ENCODE measurements at places on chromosomes 4 and X.
A peak's percentile ranks its signal among the peaks of the same experiment; 100 is the strongest.

DNA sequence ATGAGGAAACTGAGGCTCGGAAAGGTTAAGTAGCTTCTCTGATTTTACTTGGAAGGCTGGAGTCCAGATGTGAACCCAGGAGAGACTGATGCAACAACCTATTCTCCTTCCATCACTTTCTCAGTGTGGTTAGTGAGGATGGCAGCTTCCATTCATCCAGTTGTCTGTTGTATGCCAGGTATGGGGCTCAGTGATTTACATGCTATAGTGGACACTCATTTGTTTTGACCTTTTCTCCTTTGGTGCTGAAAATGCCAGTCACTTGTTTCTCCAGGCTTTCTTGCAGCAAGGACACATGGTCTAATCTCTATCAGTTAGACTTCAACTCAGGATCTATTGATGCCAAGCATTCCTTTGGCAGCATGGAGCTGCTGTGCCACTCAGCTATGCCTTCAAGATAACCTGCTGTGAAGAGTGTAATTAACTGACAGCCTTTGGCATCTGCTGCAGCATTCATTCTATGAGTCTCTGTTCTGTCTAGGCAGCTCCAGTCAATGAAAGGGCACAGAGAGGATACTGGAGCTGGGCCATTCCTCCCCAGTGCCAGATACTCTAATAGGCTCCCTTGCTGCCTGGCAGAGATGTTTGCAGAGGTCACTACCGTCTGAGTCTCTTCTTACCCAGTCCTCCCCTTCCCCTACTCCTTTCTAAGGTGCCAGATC is 11.0 kb upstream of the CWH43 start:
- no peak for DNase-seq

- DNase-seq = no peak
Measured at GRCh38 chr4:132709056-132709455, 440.0 kb upstream of the PCDH10 start.

DNA sequence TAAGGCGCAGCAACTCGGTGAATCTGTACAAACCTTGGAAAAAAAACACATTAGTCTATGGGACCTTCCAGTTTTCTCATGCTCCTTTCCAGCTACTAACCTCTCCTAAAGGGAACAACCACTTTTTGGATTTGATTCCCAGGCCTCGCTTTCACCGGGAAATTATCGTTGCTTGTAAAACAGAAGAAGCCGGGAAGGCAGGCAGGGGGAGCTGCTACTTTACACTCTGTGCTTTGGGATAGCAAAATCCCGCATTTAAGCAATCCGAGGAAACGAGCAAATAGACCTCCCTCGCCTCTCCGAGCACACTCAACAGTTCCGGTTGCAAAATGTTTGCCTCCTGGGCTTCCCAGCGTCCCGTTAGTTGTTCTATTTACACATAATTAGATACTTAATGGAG is 1.2 kb downstream of the CD38 start:
- DNase-seq = peak; percentile 27

DNA sequence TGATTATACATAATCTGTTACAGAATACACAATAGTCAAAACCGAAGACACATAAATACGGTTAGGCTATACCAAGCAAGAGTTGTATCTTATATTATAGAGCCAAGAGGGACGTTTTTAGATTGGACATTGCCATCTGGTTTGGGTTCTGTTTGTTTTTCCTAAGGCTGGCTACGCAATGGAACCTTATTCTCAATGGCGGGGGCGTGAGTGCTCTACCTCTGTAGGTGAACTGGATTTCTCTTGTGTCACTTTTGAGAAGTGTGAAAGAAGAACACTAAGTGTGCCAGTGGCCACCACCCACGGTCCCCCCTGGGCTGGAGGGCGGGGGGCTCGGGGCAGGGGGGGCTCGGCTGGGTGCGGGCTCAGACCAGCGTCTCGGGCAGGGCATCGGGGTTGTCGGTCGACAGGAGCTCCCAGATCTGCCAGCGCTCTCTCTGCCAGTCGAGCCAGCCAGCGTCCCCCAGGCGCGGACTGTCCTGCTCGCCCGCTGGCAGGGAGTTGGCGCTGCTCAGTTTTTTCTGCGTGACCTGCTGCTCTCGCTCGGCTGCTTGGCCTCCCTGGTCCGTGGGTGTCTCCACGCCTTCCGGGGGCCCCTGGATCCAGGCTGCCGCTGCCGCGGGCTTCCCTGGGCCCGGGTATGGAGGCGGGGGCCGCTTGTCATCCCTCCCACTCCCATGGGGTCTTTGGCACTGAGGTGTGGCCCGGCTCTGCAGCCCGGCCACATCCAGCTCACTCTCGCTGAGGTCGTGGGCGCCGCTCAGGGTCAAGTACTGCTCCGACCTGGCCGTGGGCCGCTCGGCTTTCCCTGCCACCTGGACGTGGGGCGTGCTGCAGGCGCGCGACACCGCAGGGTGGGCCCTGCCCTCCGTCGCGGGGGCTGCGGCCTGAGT is 27.6 kb downstream of the HCCS start:
- no peak for DNase-seq

GRCh38 chr4:2812612-2813354 is 19.9 kb downstream of the SH3BP2 start:
- DNase-seq = no peak

GRCh38 chrX:26788402-26788998 is 572.5 kb downstream of the MAGEB5 start:
- no peak for DNase-seq

DNA sequence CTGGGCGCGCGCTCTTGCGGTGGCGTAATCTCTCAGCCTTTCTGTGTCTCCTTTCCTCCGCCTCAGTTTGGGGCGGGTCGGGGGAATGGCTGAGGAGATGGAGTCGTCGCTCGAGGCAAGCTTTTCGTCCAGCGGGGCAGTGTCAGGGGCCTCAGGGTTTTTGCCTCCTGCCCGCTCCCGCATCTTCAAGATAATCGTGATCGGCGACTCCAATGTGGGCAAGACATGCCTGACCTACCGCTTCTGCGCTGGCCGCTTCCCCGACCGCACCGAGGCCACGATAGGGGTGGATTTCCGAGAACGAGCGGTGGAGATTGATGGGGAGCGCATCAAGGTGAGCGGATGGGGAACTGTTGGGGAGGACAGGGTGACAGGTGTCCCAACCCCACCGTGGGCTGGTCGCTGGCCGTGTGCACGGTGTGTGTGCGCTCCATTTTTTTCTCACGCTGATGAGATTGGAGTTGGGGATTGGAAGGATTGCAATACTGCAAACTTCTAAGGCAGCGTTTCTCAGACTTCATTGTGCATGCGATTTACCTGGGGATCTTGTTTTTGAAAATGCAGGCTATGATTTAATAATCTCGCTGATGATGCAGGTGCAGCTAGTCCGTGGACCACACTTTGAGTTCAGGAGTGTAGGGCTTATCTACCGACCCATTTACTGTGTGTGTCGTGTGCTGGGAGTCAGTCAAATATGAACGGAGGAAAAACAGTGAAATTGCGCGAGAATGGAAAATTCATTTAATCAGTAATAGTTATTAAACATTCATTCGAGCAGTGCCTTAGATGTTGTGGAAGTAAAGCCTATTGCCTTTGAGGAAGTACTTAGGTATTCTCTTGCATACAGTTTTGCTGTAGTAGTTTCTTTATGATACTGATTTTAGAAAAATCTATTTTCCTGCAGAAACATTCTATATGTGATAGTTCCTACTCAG is at the start of gene RAB33B:
Gene RAB33B, plus strand, starts transcription at position 11 of the 935 bp plus-strand sequence. Its CDS starts 75 bp downstream, at position 86.
- peak; percentile 42 for DNase-seq

GRCh38 chr4:133641191-133641590 is 492.1 kb downstream of the PCDH10 start:
- no peak for DNase-seq

GRCh38 chr4:48237996-48238645 is 31.5 kb downstream of the TEC start:
- DNase-seq = no peak

- no peak for DNase-seq
Measured at GRCh38 chrX:69539437-69539836, 35.3 kb downstream of the NALF2 start.

GRCh38 chr4:121776610-121777401 is 11.8 kb upstream of the SMIM43 start:
- DNase-seq = no peak

DNA sequence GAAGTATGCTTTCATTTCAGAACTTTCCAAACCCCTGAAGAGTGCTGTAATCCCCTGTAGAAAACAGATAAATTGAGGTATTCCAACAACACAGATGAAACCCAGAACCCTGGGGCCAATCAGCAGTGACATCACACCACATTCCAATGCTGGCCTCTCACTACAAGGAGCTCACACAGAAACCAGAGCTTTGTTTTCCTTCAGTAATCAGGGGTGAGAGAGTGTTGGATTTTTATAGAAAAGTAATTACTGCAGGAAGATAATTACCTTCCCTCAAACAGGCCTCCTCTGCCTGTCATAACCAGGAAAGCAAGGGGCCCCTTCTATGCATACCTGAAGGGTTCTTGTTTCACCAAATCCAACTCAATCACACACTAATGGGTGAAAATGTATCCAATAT is 246.2 kb downstream of the SCFD2 start:
- DNase-seq = no peak

- no peak for DNase-seq
Measured at GRCh38 chr4:64248186-64248585, 161.1 kb downstream of the TECRL start.

DNA sequence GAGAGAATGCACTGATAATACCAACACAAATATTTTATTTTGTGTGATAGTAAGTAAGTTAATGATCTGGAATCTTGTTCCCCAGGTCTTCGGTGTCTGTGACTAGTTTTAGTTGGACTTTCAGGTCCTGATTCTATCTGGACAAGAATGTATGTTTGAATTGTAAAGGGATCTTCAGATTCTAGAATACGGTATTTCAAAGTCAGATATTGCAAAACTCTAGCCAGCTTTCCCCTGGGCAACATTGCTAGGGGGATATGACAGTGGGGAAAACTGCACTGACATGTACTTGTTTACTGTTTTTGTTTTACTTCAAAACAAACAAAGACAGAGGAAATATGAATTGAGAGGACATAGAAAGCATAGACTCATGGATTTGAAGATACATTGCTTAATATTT is 489.0 kb downstream of the FAM133A start:
- DNase-seq = no peak

GRCh38 chrX:46984705-46985104 is 72.5 kb downstream of the JADE3 start:
- no peak for DNase-seq

DNA sequence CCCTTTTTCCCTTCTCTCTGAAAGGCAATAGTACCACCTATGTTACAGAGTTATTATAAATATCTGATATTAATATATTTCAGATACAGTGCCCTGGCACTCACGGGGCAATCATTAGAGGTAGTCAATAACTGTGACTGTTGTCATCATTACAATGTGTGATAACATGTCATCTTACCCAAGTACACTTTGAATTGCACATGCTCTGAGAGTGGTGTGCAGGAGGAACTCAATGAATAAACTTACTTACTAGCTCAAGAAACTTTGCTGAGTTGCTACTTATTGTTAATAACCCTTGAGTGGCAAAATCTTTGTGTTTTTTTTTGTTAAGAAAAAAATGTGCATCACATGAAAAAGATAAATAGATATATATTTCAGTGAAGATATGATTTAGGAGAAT is 275.1 kb upstream of the RASGEF1B start:
- no peak for DNase-seq

GRCh38 chrX:34879346-34879745 is 63.2 kb upstream of the FAM47B start:
- no peak for DNase-seq
